Adrenal gland (tissue), 19 donors: ENCODE measurements at places on chromosomes 13 and 19. TPM values are rescaled to one million over a fixed set of nuclear protein-coding genes. Genes with fewer than 3 reads are reported as not detected.

FAM124A gene
- 3.6 TPM for total RNA-seq

- no peak for DNase-seq
Measured at GRCh38 chr19:35689836-35690235, 14.5 kb upstream of the ZBTB32 start.

- no peak for DNase-seq
Measured at GRCh38 chr19:31100981-31101380, 248.3 kb downstream of the TSHZ3 start.

- no peak for DNase-seq
Measured at GRCh38 chr19:34141025-34141424, 31.3 kb upstream of the LSM14A start.
